ENCODE measurements at places on chromosomes 11 and 22.

DNA sequence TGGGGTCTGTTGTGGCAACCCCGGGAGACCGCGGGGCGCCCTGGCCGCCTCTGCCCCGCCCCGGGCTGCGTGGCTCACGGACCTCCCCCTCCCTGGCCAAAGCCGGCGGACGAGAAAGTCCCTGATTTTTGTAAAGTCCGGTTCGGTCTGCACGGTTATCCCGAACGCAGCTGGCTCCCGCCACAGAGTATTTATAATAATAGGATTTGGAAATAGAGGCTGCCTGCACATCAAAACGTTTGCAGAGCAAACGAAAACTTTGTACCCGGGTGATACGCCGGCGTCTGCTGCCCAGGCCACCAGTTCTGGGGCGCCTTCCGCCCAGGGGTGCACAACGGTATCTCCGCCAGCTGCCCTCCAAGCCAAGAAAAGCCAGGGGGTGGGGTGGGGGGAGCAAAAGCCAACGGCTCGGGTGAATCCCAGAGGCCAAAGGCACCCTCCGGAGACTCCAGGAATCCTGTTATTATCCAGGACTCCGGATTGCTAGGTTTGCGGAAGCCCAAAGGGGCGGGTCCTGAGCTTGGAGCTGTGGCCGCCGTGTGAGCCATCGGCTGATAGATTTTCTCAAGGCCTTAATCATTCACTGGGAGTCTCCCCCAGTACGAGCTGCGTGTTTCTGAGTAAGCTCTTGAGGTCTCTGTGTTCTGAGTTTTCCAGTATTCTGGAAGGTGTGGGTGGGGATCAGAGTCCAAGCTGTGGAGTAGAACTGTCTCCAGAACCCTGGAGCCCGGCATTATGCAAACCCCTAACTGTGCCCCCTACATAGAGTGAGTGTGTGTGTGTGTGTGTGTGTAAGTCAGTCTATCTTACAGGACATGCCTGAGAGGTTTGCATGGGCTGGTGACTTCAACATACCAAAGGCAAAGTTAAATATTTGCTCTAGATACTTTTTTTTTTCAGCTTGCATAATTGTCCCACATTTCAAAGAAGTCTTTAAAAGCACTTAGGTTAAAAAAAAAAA lies 673 bp upstream of the SHANK2 start:
- DNase-seq: peak; percentile 99

DNA sequence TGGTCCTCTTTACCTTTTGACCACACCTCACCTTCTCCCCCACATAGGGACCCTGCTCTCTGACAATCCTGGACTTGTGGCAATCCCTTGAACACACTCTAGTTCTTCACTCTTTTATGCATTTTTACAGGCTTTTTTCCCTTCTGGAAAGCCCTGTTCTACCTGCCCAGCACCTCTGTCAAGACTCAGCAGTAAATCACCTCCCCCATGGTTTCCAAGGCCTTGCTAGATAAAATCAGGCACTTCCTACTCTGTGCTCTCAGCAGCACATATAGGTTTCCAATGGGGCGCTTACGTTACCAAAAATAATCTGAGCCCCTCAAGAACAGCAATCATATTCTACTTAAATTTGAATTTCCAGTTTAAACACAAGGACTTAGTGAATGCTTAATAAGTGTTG lies 53.9 kb downstream of the ETS1 start:
- DNase-seq: no peak

GRCh38 chr22:50206599-50206998 lies 5.8 kb downstream of the SELENOO start:
- DNase-seq: peak; percentile 11

GRCh38 chr22:39078329-39078728 lies 1.3 kb downstream of the APOBEC3G start:
- no peak for DNase-seq

DNA sequence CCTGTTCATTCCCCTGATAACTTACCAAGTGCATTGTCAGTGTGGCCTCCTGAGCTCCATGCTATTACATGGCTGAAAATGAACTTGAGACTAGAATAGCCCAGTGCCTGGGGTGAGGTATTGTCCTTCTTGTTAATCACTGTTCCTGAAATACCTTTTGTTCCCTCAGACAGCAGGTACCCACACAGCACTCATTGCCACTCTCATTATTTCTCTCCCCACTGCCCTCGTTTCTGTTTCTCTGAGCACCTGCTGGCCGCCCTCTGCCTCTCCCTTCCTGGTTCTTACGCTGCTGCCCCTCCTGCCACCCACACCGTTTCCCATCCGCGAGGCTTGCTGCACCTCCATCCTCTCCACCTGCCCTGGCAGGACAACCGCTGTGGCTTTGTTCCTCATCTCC lies 36.9 kb upstream of the RAB1B start:
- no peak for DNase-seq

DNA sequence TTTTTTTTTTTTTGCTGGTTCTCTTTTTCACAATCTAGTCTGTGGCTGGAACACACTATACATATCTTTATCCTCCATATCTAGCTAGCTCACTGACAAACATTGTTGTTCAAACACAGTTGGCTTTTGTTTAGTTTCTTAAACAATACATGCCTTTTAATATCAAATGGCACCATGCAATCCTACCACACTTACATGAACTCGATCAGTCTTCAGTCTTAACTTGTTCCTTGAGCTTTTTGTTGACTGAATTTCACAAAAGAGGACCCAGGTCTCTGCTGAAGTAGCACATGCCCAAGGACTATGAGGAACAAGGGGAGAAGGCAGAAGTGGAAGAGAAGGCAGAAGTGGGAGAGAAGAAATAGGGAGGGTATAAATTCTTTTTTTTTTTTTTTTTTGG lies 25.5 kb downstream of the TMEM123 start:
- DNase-seq: no peak

- DNase-seq: peak; percentile 46
These were observed 700 bp downstream of the TTC17 start for GRCh38 chr11:43359422-43359818.
